Ascending aorta (tissue), 2 donors: ENCODE measurements at places on chromosomes 6 and 20. TPM values are rescaled to one million over a fixed set of nuclear protein-coding genes. Genes with fewer than 3 reads are reported as not detected.
A peak's percentile ranks its signal among the peaks of the same experiment; 100 is the strongest.

The NMBR gene
- total RNA-seq: not detected

The CLPSL2 gene
- total RNA-seq: not detected

The SNTA1 gene
- 108 TPM for total RNA-seq

The PGK2 gene
- total RNA-seq: not detected

The MEI4 gene
- total RNA-seq: not detected

The HLA-DQA2 gene
- total RNA-seq: 2.2 TPM

The KIF13A gene
- 28.9 TPM for total RNA-seq

GRCh38 chr6:167407239-167408064 lies 82.6 kb downstream of the TTLL2 start:
- no peak for DNase-seq

DNA sequence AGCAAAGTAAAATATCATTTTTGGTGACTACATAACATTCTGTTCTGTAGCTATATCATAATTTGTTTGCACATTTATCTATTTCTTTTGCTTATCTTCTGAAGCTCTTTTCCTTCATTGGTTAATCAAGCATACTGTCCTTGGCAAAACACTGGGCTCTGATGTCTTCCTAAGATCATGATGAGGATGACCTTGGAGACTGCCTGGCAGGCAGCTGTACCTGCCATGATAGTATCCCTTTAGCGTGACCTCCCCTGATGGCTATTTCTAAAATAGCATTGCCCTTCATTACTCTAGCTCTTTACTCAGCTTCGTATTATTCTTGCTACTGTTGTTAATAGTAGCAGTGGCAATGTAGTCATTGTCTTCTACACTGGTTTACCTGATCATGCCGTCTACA lies 46.0 kb upstream of the ELOVL5 start:
- DNase-seq: no peak

GRCh38 chr6:26495281-26495680 lies 4.8 kb upstream of the BTN1A1 start:
- DNase-seq: no peak

DNA sequence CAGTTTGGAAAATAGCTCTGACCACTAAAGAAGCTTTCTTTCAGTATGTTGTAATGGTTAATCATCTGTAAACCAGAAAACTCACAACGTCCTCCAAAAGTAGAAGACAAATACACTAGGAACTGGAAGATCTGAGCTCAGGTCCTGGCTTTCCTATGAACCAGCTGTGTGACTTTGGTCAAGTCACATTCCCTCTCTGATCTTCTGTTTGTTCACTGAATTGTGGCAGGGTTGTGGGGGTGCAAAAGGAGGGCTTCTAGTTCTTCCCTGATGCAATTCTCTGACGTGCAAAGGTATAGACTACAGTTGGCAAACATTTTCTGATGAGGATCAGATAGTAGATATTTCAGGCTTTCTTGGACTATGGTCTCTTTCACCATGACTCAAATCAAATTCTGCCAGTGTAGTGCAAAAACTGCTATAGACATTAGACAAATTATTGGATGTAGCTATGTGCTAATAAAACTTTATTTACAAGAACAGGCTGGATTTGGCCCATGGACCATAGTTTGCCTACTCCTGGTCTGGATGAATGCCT lies 44.9 kb downstream of the ATXN1 start:
- DNase-seq: no peak

GRCh38 chr6:127950566-127951145 lies 49.8 kb upstream of the THEMIS start:
- no peak for DNase-seq

- DNase-seq: no peak
These were observed 11.6 kb upstream of the MOXD1 start for GRCh38 chr6:132412656-132413498.

DNA sequence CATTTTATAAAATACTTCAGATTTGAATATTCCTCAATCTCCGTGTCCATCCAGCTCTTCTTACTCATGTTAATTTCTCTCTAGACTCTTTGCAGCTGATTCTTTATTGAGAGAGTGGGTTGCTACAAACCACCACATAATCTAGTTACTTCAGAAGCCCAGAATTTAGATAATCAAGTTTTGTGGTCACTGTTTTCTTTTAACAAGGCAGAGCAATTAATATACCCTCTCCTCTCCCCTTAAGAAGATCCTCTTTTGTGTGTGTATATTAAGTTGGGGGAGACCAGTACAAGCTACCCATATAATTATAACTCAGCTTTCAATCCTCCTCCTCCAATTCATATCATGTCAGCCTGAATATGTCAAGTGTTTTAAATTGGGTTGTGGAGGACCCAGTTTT lies 95.1 kb downstream of the IRAK1BP1 start:
- no peak for DNase-seq

- no peak for DNase-seq
These were observed 43.3 kb downstream of the IL20RA start for GRCh38 chr6:137001299-137001976.

DNA sequence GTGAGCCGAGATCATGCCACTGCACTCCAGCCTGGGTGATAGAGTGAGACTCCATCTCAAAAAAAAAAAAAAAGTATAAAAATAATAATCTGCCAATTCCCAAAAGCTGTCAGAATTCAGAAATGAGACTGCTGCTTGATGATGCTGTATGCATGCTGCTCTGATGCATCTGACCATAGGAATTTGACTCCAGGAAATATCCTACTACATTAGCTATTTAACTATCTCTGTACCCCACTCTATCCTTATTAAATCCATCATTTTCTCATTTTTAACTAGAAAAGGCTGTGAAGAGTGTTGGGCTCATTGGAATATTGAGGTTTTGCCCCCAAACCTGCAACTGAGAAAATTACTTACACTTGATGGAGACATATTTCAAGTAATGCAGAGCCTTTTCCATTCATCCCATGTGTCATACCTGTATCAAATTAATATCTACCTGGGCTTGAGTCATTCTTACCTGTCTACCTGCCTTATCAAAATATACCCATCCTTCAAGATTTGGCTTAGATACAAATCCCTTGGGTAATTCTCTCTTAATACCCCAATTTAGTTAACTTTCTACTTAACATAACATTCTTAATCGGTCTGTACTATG lies 135.2 kb upstream of the PREP start:
- DNase-seq: no peak

GRCh38 chr6:3438190-3439167 lies 18.4 kb downstream of the SLC22A23 start:
- peak; percentile 45 for DNase-seq
